H9 (cell line): ENCODE measurements at places on chromosomes 11 and 22.

GRCh38 chr11:105740164-105740903 lies 130.5 kb downstream of the GRIA4 start:
- no peak for DNase-seq

DNA sequence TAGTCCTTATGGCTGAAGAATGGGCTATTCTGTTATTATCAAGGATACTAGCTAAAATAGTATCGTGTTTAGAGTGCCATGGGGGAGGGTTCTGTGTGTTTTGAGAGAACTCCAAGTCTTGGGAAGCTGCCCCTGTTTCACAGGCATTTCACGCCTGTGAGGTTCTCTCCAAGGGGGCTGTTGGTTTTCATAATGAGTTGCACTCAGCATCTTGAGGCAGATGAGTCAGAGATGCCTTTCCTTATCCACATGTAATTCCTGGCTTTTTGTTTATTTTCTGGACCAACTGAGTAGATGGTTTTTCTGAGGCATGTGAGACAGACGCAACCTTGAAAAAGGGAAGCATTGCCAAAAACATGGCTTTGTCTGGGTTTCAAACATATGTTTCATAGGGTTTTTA lies 203.7 kb downstream of the ARHGAP42 start:
- DNase-seq: no peak

DNA sequence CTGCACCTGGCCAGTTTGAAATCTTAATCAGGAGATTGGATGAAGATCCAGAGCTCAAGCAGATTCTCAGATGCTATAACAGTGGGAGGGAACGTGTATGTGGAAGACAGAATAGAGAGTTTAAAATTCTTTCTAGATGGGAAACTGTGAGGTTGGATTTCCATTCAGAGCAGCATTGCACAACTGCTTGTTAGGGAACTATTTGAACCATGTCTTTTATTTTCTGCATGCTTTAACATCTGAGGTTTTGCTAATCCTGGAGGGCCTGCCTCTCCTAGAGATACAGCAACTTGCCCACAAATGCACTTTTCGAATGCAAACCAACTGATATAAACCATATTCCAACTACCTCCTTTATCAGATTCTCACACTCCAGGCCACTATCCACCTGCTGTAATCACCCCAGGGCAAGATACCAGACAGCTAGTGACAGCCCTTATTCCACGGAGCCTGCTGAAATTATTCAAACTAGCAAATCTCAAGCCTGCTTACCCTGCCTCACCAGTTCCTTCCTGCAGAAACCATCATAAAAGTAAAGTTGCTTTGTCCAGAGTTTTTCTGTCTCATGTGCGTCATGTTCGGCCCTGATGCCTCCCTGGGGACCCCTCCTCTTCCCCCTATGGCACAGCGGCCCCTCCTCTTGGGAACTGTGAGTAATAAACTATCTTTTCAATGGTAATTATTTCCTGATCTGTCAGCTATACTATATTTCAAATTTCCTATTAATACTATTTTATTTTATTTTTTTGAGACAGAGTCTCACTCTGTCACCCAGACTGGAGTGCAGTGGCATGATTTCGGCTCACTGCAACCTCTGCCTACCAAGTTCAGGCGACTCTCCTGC lies 18.4 kb upstream of the SEC14L4 start:
- DNase-seq: no peak

DNA sequence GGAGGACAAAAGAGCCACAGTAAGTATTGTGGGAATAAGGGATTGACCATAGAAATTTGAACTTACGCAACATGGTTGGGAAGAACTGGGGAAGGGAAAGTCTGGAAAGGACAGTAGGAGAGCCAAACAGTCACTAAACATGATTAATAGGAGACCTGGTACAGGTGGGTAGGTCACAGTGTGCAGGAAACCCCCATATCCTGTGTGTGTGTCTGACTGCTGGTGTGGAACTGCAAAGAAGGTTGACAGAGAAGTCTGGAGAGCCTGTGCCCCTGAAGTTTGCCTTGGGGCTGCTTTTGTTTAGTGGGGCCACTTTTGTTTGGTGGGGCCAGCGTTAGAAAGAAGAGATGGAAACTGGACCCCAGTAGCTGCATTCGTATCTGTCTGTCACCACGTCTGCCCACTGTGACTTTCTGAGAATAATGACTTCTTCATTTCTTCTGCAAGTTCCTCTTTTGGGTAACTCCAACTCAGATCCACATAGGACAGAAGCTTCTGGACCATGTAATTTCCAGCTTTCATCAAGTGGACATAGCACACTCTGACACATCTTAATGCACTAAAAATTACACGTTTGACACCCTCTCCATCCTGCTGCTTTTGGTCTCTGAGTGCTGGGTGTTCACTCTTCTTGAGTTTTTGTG lies 126.8 kb upstream of the RAG2 start:
- DNase-seq: no peak

GRCh38 chr22:49620003-49620556 lies 207.6 kb downstream of the BRD1 start:
- DNase-seq: no peak

DNA sequence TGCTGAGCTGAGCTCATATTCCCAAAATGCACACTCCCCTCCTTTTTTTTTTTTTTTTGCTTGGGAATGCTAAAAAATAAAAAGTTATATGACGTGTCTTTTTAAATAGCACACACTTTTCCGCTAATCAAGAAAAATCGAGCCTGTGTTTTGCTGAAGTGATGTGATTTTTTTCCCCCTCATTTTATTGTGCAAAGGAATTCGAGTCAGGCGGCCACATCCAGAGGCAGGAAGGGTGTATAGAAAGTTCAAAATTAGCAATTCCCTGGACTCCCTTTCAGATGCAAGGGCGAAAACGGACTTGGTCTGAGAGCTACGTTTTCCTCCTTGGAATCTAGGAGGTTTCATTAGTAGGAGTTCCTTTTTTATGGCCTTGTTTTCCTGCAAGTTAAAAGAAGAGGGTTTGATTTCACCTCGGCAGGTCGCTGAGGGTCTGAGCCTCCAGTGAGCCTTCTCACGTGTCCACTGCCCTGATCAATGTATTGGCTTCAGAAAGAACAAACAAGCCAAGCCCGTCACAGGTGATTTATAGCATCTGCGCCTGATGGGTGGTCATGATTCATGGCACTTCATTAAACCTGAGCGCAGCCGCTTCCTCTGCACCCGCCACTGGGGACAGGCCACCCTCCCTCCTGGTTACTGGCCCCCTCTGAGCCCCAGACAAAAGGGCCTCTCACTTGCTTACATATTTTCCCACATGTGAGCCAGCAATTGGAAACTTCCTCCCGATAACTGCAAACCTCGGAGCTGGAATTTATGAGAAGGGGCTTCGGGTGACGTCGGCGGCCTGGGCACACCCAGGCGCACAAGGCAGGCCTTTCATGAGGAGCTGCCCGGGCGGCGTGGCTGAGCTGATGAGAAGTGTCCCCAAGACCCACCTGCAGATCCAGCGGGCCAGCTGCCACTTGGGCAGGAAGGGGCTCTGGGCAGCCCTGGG lies 64.4 kb upstream of the LINC01488 start:
- DNase-seq: no peak

GRCh38 chr22:21876486-21877176 lies 9.2 kb upstream of the MAPK1 start:
- no peak for DNase-seq

DNA sequence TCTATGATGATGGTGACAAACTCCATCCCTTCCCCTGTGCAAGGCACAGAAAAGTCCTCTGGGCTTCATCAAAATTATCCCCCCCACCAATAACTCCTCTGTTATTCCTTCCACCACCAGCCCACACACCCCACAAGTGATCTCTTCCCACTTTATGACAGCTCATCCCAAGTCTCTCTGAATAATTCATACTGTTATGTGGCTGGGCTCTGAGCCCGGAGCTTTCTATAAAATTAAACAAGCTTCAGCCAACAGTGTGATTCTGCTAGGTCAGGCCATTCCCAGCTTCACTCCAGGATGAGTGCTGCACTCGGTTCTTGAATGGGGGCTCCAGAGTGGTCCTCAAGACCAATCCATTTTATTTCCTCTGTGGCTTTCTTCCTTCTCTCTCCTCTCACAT lies 83.0 kb downstream of the INSC start:
- no peak for DNase-seq

DNA sequence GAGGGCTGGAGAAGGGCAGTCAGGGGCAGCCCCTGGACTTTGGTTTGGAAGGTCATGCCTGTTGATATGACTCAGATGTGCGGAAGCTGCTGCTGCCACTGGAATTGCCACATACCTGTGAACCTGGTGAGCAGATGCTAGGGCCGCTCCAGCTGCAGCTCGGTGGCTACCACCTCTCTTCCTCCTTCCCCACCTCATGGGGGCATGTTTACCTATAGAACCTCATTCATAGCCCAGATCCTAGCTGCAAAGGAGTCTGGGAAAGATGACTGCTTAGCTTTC lies 17.5 kb upstream of the TSPAN18 start:
- DNase-seq: no peak

GRCh38 chr11:79482800-79483199 lies 42.0 kb upstream of the TENM4 start:
- DNase-seq: no peak

DNA sequence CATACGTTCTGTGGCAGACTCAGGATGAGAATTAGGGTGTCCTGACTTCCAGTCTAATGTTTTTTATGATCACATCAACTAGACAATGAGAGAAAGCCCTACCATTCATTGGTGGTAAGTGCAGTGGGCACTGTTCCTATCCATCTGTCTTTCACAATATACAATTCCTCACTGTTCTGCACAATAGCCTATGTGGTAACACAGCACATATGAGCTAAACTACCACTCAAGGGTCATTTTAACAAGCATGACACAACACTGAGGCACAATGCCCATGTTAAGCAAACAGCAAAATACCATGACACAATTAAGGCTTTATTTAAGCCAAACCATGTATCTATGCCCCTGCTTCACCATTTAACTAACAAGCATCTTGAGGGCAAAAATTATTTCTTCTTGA lies 52.3 kb downstream of the SIK3 start:
- no peak for DNase-seq

GRCh38 chr11:107819361-107820014 lies 39.1 kb downstream of the SLC35F2 start:
- DNase-seq: no peak

DNA sequence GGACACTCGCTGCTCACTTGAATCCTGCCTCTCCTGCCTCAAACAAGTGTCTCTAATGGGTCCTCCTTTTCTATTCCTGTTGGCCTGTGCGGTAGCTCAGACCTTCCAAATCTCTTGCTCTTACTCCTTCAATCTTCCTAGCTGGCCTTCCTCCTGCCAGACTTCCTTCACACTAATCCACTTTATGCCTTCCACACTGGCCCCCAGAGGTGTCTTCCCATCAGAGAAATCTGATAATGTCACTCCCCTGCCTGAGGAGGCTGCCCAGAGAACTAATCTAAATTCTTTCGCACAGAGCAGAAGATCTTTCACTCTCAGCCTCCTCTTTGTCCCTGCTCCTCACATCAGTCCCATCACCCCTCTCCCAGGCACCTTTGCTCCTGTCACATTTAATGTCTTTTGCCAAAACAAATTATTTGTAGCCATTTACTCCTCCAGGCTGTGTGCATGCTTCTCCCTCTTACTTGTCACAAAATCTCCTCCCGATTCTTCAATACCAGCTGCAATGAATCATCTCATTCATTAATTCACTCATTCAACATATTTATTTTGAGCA lies 175.7 kb downstream of the MAML2 start:
- no peak for DNase-seq

- no peak for DNase-seq
These were observed 4.9 kb upstream of the BARX2 start for GRCh38 chr11:129370715-129371114.

DNA sequence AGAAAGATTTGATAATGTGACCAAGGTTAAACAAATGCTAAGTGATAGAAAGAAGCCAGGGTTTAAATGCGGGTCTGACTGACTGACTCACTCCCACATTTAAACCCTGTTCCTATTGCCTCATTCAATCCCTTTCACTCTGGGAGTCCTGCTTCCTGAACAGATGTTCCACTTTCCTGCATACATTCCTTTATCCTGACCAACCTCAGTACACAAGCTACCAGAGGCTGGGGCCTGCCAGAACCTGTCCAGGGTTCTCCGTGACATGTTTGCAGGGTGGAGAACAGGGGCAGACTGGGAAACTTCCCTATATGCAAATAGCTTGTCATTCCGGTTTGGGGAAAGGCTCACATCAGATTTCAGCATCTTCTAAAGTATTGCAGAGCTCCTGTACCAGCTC lies 3.0 kb upstream of the ANKK1 start:
- peak; percentile 26 for DNase-seq

DNA sequence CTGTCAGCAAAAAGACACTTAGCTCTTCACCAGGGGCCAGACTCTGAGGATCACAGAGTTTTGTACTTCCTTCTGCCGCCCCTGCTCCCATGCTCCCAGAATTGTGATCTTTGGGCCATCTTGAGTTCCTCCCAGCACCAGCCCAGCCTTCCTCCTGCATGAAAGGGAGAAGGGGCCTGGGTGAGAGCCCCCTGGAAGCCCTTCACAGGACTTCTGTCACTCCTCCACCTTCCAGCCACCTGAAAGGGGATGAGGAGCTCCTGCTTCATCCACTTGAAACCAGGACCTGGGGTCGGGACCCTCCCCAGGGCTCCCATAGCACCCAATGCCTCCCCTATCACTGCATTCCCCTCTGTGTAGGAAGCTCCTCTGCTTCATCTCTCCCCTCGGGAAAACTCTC lies 174.2 kb downstream of the BUD13 start:
- no peak for DNase-seq

DNA sequence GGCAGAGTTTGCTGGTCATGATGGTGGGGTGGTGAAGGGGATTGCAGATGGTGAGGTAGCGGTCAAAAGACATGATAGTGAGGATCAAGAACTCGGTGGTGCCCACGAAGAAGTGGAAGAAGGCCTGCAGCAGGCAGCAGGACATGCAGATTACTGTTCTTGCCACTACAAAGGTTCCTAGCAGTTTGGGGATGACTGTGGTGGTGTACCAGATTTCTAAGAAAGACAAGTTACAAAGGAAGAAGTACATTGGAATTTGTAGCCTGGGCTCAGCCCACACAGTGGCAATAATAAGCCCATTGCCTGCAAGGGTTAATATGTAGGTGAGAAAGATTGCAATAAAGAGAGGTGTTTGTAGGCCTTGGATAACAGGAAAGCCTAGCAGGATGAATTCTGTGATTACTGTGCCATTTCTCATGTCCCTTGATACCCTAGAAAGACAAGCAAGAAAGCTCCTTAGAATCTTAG lies at the start of gene OR6X1:
Gene OR6X1, minus strand, starts transcription at position 418 of the 468 bp plus-strand sequence. Its CDS starts 0 bp downstream, at position 418.
- DNase-seq: no peak

GRCh38 chr11:114284021-114284420 lies 12.2 kb upstream of the NNMT start:
- DNase-seq: no peak

GRCh38 chr11:26194881-26195280 lies 137.0 kb upstream of the ANO3 start:
- DNase-seq: no peak

DNA sequence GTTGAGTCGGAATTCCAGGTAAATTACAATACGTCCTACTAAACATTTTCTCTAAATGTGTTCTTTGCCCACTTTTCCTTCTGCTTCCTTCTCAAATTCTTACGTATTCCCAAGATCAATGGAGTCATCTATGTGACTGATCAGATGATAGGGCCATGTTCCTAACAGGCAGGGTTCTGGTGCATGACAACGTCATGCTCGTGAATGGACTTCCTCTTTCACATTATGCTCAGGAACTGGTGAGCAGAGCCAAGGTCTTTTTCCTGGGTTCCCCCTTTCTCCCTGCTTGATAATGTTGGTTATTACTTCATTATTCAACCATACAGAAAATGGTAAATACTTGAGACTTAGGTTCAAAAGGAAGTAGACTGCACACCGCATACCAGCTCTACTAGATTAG lies 789.4 kb downstream of the OPCML start:
- DNase-seq: no peak
